Stimulated activated CD4-positive, alpha-beta T cell treated with anti-CD3 and anti-CD28 coated beads, Interleukin-1b, Interleukin-23, amount 100 ng/mL, for 24 hours (primary cell): ENCODE measurements at places on chromosomes 7 and 10.

- DNase-seq: no peak
Observed at GRCh38 chr7:106010331-106010730, 47.3 kb downstream of the CDHR3 start.

DNA sequence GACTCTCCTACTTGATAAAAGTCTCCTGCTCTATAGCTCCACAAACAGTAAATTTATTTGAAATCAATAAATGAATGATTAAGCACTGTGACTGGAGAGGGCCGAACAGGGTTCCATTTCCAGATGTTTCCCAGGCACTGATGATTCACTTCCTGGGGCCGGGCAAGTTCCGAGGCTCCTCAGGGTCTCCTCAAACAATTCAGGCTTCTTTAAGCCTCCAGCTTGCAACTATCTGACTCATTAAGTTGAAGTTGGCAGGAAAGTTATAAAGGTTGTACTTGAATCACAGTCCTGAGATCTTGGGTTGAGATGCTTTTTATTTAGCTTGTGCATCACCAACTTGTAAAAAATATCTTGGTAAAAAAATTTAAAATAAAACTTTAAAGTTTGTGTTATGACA lies 612.9 kb downstream of the DNAJB6 start:
- no peak for DNase-seq

- no peak for DNase-seq
Observed at GRCh38 chr10:62980687-62981086, 152.4 kb upstream of the NRBF2 start.

DNA sequence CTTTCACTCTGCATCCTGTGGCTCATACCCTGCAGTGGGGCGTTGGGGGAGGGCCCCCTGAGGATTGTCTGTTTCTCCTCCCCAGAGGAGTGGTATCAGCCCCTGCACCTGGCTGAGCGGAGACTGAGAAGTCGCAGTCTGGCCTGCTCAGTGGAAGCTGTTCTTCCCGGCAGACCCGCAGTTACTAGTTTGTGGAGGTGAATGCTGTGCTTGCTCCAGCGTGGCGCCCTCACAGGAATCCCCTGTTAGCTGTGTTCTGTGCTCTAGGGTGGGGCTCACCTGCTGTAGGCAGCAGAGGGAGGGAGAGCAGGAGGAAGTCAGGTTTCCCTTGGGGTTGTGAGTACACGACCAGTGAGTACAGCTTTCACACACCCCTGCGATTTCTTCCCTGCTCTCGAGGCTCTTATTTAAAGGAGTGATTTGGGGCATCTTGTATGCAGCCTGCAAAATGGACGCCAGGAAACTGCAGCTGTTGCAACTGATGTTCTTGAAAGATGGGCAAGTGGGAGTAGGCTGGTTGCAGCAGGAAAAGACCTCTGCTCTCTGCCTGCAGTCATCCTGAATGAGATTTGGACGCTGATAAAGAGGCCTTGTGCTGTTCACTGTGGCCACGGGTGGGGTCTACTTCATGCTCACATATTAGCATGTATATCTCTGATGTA lies 66.4 kb downstream of the HK1 start:
- no peak for DNase-seq

DNA sequence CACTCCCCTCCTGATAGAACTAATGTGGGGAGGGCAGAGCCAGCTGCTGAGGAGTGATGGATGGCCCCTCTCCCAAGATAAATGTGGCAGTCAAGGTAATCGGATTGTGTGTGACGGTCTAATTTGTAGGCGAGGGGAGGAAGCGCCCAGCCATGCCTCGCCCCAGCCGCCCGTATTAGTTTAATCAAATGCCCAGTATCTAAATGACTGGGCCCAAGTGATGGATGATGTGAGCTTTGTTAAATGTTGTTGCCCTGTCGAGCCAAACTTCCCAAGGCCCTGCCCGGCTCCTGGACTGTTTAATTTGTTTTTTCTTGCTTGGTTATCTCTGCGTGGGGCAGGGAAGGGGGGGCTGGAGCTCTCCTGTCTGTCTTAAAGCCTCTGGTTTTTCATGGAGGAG lies 88.4 kb upstream of the PPIF start:
- no peak for DNase-seq

GRCh38 chr7:77658928-77659327 lies 37.3 kb upstream of the RSBN1L start:
- no peak for DNase-seq

DNA sequence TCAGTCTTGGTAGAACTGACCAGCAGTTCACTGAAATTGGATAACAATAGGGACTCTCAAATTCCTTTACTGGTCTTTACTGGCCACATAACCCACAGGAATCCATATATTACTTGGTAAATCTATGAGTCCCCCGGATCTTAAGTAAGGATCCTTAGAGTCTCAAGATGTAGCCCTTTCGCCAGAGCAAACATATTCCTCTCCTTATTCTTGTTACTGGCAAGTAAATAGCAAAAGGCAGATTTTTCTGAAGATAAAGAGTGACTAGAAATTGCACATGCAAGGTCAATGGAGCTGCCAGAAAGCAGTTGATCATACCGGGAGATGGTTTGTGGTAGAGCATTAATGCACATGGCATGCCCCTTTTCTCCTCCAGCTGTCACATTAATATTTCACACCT lies 283.0 kb downstream of the HDAC9 start:
- DNase-seq: no peak

- no peak for DNase-seq
Observed at GRCh38 chr7:95845007-95845406, 72.7 kb downstream of the DYNC1I1 start.
